Caki2 (cell line): ENCODE measurements at places on chromosomes 3 and 15.

DNA sequence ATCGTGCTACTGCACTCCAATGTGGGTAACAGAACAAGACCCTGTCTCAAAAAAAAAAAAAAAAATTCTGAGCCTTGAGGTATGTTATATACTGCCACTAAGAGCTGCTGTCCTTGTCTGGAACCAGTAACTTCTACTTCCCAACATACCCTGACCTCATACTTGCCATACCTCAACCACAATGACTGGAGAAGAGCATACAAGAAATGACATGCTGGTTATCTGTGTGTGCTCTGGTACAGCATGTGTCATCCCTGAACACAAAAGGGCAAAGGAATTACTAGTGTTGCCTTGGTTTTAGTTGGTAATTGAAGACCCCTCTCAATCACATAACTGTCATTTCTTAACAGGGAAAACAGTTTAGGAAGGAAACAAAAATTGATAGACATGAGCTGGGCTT lies 54.5 kb downstream of the MRPS25 start:
- no peak for DNase-seq

GRCh38 chr15:101561584-101561906 lies 72.0 kb upstream of the PCSK6 start:
- DNase-seq, result no peak

GRCh38 chr15:100033140-100033857 lies 300.1 kb upstream of the LYSMD4 start:
- no peak for DNase-seq

- peak; percentile 81 for DNase-seq
Measured at GRCh38 chr3:69739204-69740102, at the start of gene MITF. MITF (plus strand) TSS chr3:69739464; CDS start chr3:69739598, 134 bp downstream.

- no peak for DNase-seq
Measured at GRCh38 chr15:43915631-43916325, 89.0 kb downstream of the WDR76 start.

- no peak for DNase-seq
Measured at GRCh38 chr15:83561661-83562060, 92.3 kb upstream of the ADAMTSL3 start.
